ENCODE measurements at places on chromosomes 7 and 10.

- no peak for DNase-seq
Observed at GRCh38 chr10:22737587-22737986, 23.2 kb upstream of the PIP4K2A start.

DNA sequence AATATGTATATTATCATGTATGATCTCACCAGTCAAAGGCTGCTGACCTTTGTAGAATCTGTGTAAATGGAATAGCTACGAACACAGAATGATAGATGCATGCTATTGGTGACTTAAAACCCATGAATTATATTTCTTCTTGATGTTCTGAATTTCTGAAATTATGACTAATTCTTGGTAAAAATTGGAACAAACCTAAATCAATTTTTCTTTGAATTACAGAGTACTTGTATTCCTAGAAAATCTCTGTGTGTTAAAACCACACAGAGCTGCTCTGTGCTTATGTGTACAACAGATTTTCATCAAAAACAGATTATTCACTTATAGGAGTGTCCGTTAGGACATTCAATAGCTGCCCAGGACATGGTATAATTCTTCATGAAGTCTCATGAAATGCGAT, 108.3 kb upstream of the MDFIC start:
- DNase-seq, result no peak

GRCh38 chr10:61063901-61064300, 119.9 kb upstream of the RHOBTB1 start:
- no peak for DNase-seq

DNA sequence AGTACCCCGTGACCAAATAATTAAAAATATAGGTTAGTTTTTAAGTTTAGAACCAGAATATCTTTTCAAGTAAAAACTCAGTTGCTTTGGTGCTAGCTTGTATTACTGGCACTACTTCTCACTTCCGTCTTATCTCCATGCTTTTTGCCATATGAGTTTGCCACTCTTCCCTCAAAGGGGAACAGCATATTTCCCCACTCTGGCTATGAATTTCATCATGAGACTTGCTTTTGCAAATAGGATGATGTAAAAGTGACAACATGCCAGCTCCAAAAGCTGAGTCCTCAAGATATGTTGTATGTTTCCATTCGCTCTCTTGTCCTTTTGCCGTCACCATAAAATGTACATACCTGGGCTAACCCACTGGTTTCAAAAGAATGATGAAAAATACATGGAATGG, 178.1 kb upstream of the SEMA3A start:
- DNase-seq, result no peak

DNA sequence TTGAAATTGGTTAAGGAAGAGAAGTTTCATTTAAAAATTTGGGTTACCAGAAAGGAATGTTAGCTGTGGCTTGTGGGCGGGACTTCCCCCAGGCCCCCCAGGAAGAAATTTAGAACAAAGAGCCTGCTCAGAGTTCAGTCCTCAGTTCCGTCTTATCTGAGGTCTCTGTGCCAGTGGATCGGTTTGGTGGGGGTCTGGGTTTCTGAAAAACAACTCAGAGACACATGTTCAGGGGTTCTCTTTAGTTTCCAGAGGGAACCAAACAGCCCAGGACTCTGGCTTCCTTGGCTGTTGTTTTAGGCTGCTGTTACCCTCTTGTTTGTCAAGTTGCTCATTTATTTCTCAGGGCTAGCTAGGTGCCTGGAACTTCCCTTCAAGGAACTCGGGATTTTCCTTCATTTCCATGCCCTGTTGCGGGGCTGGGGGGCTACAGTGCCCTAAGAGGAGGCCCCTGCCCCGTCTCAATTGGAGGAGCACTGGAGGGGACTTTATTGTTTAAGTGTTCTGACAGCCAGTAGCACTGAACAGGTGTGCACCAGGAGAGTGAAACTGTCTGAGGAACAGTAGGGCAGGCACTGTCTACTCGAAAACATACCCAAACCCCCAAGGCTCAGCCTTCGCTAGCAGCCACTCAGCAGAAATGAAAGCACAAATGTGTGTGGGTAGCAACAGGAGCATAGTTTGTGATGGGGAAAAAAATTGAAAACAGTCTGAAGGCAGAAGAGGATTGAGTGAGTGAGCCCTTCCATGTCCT, 59.9 kb downstream of the ALOX5 start:
- DNase-seq, result no peak

GRCh38 chr7:55140941-55141278, 122.1 kb downstream of the EGFR start:
- no peak for DNase-seq

DNA sequence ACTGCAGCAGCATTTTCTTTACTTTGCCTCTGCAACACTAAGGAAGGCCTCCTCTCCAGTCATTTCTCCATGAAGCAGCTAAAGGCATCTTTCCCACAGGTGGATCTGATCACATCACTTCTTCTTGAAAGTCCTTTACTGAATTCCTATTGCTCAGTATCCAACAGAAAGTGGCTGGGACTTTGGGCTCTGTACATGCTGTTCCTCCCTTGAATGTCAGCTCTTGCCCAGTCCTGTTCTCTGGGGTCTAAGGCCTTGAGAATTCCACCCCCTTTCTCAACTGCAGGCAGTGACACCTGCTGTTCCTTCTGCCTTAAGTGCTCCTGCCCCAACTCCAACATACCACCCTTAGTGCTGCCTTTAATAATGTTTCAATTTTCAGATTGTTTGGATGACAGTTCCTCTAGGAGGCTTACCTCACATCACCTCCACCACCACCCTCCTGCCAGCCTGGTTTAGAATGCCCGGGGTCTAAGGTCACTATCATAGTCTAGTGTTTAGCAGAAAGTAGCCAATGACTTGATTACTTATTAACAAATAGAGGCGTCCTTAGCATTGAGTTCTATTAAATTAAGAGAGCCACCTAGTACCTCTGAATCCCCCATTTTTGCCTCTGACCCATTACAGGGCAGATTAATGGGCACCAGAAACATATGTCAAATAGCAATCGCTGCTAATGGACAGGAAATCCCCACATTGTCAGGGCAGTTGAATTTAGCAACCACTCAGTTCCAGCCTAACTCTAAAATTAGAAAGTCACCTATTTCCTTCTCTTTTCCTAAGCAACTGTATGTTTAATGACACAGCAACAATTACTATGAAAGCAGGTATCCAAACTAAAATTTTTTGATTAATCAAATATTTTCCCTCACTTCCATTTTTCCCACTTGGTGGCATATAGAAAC, 11.4 kb downstream of the INHBA start:
- DNase-seq, result no peak

DNA sequence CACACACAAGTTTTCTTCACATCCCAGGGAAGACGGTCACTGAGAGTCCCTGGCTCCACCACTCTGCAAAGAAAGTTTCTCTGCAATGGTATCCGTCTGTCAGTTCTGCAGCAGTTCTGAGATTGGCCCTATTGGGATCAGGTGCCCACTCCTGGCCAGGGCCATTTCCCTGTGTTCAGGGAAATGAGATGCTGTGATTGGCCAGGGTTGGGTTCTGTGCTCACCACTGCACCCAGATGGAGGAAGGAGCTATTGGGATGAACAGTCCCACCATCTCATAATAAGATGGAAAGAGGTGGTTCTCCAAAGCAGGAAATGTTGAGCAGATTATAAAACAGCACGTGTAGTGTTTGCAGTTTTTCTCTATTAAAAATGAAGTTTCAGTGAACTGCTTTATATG, 13.3 kb upstream of the PIP4K2A start:
- DNase-seq, result no peak

DNA sequence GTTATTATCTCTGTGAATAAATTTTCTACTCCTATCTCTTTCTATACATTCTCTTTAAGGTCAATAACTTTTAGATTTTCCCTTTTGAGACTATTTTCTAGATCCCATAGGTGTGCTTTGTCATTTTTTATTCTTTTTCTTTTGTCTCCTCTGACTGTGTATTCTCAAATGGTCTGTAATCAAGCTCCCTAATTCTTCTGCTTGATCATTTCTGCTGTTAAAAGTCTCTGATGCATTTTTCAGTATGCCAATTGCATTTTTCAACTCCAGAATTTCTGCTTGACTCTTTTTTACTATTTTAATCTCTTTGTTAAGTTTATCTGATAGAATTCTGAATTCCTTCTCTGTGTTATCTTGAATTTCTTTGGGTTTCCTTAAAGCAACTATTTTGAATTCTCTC, 78.2 kb downstream of the THNSL1 start:
- no peak for DNase-seq

DNA sequence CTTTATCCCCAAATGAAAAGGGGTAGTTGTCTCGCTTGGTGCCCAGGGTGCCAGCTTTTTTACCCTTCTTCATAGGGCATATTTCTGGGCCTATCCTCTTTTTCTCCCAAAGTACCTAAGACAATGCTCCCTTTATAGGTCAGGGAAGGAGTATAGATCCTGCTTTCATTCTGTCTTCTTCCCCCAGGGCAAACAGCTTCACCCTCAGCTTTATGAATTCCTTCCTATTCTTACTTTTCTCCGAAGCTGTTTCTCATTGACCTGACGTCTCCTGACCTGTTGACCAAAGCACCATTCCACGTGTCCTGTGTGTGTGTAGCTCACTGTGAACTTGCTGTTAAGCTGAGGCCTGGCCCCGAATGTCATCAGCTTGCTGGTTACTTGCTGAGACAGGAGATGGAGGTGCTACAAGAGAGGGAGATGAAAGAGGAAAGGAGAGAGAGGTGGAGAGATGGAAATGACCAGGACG, 48.9 kb downstream of the PYROXD2 start:
- DNase-seq, result no peak

DNA sequence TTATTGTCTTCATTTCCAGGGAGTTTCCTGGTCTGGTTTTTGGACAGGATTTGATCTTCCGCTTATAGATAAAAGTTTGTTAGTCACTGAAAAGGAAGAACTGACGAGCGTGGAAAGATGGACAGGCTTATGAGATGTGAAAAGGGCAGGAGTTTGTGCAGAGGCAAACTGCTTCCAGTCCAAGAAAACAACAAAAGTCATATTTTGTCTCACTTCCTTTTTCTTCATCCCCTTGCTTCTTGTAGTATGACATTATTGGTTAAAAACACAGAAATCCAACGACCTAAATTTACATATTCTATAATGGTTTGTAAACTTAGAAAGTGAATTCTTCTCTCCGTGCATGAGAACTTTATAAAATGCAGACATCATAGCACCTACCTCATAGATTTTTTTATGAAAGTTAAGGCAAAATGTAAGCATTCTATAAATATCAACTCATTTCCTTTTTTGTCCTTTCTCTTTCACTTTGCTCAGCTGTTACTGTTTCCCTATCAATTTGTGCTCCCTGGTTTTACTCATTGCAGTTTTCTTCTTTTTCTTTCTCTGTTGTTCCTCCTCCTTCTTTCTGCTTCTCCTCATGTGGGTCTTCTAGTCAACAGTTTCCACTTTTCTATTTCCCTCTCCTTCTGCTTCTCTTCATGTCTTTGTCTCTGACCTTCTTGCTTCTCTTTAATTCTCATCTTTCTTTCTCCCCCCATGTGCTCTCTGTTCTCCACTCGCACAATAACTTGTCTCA, 370.2 kb downstream of the ARL4A start:
- DNase-seq, result no peak

GRCh38 chr10:28754930-28755718, 77.8 kb downstream of the BAMBI start:
- no peak for DNase-seq

- no peak for DNase-seq
Observed at GRCh38 chr10:110074298-110074697, 66.5 kb downstream of the ADD3 start.

DNA sequence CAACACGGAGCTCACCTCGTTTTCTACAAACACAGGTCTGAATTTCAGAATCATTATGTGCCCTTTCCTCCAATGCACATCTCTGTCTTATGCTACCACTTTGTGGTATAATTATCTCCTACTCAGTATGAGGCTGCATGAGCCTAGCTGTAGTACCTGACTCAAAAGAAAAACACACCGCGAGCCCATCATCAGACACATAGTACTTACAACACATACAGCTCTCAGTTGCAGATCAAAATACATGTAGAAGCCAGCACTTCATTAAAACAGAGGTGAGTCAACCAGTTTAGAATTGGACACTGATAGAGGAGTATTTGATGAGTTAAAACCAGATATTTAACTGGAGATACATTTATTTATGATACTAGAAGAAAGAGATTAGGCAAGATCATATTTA, 1.4 kb upstream of the RTKN2 start:
- DNase-seq, result no peak

- DNase-seq, result no peak
Observed at GRCh38 chr10:7533657-7534479, 123.0 kb upstream of the SFMBT2 start.

GRCh38 chr10:49008505-49009198, 69.0 kb upstream of the LRRC18 start:
- no peak for DNase-seq

- no peak for DNase-seq
Observed at GRCh38 chr10:96212911-96213310, 58.5 kb downstream of the BLNK start.

DNA sequence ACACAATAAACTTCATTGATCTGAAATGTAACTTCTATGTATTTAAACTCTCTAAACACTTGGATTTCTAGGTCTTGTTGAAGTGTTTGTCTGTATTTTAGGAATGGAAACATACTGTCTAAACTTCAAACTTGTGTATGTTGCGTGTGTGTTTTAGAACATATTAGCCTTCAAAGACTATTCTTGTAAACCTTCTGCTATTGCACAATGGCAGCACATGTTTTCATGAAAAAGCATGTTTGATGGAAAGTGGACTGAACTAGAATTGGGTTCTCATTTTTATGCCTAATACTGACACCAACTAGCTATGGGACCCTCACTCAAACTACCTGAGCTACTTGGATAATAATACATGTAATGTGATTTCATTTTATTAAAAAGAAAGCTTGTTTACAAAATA, 592.6 kb downstream of the IPMK start:
- DNase-seq, result no peak

GRCh38 chr10:89494575-89494974, 40.8 kb downstream of the SLC16A12 start:
- DNase-seq, result no peak

- DNase-seq, result no peak
Observed at GRCh38 chr10:130745251-130745650, 566.3 kb downstream of the TCERG1L start.

DNA sequence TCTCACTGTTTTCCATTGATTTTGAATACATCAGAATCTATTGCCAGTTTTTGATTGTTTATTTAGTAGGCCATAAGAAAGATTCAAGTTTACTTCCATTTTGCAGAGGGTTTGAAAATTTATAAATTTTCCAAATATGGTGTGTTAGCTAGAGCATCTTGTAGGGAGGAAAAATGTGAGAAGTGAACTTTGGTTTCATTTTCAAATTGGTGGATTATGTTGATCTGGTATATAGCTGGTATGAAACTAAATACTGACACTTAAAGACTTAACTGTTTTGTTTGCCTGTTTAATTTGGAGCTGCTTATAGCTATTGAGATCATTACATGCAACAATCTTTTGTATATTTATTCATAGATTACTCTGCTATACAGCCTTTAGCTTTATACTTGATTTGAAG, 108.1 kb downstream of the ADAM22 start:
- no peak for DNase-seq

GRCh38 chr10:48981310-48981907, 41.8 kb upstream of the LRRC18 start:
- no peak for DNase-seq

- DNase-seq, result no peak
Observed at GRCh38 chr10:2462581-2462980, 604.8 kb upstream of the PFKP start.

GRCh38 chr7:84070770-84071169, 123.8 kb downstream of the SEMA3A start:
- DNase-seq, result no peak

GRCh38 chr7:37095122-37095521, 353.5 kb downstream of the ELMO1 start:
- DNase-seq, result no peak
